ENCODE measurements at places on chromosomes 2 and 18.

DNA sequence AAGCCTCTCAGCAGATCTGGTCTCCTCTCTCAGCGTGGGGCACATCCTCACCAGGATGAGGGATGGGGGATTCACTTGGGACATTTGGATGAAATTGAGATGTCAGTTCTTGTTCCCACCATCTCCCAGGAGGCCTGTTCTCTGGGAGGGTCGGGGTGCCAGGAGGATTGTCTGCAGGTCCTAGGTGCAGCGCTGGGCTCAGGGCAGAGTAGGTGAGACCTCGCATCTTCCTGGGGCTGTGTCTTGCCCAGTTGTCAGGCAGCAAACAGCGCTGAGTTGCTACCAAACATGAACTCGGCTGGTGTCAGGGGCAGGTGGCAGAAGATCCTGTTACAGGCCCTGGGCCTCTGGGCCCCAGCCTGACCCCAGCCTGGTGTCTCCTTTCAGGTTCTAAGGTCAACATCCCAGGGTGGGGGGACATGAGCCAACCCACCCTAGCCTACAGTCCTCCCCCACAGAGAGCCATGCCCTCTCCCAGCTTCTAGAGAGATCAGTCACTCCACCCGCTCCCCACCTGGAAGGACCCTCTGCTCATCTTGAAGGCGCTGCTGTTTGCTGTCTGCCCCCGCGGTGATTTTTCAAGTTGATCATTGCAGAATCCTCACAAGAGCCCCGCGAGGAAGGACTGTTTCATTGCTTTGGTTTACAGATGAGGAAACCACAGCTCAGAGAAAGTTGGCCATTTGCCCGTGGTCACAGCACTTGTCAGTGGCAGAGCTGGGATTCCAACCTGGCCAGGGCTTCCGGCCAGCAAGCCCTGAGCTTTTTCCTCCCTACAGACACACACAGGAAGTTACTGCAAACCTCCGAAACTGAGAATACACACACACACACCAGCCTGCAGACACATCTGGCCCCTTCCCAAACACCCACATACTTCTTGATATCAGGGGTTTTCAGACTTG lies 83.9 kb downstream of the STPG4 start:
- peak; percentile 55 for DNase-seq

DNA sequence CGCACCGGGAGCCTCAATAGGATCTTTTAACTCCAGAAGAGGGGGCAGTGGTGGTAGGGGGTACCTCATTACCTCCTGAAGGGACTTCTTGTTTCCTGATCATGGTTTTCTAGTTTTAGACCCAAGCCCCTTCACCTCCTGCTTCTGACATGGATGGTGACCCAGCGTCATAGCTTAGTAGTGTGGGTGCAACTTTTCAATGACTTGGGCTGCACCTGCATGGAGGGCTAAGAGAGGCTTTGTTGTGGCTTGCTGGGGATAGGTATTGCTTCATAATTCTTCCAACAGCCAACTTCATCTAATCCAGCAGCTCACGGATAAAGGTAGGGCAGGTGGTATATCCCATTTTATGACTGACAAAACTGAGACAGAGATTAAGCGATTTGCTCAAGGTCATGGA lies 3.0 kb downstream of the SLC1A4 start:
- DNase-seq, result no peak

DNA sequence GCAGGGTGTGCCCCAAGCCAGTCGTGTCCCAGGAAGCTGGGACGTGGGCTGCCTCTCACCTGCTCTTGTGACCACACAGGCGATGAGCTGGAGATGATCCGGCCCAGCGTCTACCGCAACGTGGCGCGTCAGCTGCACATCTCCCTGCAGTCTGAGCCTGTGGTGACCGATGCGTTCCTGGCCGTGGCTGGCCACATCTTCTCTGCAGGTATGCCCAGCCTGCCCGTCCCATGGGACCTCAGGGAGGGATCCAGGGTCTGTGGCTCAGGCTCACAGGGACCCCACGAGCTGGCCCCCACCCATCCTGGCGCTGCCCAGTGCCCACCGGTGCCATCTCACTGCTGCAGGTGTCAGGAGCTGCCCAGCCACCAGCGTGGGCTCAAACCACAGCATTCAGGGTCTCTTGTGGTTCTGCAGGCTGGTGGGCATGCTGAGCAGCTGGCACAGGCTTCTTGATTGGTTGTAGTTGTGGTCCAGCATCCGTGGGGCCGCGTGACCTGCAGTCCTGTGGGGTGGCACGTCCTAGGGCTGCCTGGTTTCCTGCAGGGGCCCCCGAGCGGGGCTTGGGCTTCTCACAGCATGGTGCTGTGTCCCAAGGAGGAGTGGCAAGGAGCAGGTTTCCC lies 3.8 kb downstream of the BOK start:
- no peak for DNase-seq

- no peak for DNase-seq
These were observed 123.5 kb upstream of the HS6ST1 start for GRCh38 chr2:128442053-128442751.

- no peak for DNase-seq
These were observed 135.1 kb downstream of the ZNF516 start for GRCh38 chr18:76359909-76360308.

DNA sequence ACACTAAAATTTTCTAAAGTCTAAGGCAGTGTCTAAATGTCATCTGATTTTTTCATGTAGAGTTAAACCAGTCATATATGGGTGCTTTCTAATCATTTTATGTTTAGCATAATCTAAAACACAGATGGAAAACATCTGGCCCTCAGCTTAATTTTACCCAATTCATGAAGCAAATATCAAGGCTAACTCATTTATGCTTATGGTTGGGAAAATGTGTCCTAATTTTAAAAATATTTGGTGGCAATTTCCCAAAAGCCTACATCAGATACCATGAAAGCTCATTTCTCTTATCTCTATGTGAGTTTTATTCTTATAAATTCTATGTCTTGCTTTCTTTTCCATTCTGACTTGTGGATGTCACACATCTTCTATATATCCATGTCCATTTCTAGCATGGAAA lies 7.2 kb downstream of the SP5 start:
- DNase-seq, result no peak

DNA sequence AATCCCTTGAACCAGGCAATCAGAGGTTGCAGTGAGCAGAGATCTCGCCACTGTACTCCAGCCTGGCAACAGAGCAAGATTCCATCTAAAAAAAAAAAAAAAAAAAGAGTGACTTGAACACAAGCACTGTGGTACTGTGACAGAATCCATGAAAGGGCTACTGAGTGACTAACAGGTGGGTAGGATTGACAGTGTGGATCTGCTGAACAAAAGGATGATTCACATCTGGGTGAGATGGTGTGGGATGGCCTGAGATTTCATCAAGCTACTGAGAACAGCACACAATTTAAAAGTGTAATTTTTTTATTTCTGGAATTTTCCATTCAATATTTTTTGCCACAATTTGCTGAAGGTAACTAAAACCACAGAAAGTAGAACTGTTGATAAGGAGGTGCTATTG lies 13.3 kb upstream of the SP3 start:
- no peak for DNase-seq

DNA sequence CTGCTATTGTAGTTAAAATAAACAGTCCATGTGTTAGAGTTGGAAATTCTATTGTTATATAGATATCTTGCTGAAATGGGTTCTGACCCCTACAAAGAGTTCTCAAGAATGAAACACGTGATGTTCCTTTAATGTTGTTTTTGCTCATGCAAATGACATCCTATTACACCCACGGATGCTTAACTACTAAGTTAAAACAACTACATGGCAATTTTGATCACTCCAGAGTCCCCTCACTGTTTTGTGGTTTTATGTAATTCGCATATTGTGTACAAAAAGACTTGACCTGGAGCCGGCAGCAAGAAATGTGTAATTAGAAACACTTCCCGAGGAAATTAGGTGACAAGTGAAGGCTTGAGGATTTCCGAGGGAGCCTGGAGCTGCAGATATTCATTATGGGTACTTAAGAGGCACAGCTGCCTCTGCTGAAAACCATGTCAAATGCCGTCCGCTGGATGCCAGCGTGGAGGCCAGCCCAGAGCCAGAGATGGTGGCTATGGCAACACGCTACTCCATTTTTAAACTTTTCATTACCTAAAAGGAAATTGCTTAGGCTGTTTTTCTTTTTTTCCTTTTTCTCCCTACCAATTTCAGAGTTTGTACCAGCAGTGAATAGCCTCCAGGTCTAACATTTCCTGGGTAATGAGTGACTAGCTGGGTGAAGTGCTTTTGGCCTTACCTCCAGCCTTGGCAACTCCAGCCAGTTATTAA lies 21.0 kb upstream of the CABLES1 start:
- DNase-seq, result no peak

- DNase-seq, result no peak
These were observed 283.9 kb downstream of the ALPK2 start for GRCh38 chr18:58344861-58345463.

- no peak for DNase-seq
These were observed 154.1 kb upstream of the SH3BP4 start for GRCh38 chr2:234797566-234798250.

DNA sequence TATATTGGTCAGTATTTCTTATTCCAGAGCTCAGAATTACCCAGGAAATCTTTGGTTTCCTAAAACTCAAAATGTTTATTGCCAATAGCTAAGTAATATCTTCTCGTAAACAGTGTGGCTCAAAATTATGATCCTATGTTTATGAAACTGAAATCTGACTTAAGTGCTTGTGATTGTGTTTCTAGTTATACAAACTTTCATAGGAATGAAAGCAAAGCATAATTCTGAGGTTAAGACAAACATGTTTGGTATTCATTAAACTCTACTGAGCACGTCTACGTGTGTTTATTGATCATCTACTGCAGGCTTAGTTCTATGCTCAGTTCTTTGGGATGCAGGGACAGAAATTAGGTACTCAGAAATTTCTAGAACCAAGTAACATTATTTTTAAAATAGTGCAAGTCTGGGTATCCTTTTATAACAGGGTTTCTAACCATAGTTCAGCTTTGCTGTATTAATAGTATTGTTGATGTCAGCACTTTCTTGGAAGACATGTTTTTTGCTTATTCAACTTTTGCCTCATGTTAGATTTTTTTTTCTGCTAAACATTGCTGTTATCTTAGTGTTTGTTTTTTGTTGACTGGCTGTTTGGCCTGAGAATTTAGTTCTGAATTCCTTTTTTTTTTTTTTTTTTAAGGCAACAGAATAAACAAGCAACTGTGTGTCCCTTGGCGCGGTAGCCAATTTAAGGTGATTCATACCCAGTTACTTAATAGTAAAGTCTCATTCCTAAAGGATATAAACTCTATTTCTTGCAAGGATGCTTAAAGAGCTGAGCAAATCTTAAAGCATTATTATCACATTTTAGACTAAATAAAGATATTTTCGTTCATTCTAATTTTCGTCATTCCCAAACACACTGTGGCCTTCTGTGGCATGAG lies 31.3 kb downstream of the PTPRM start:
- no peak for DNase-seq

- DNase-seq, result no peak
These were observed 20.9 kb downstream of the KCNG2 start for GRCh38 chr18:79818631-79819030.

GRCh38 chr2:28419443-28420270 lies 27.0 kb downstream of the FOSL2 start:
- no peak for DNase-seq

DNA sequence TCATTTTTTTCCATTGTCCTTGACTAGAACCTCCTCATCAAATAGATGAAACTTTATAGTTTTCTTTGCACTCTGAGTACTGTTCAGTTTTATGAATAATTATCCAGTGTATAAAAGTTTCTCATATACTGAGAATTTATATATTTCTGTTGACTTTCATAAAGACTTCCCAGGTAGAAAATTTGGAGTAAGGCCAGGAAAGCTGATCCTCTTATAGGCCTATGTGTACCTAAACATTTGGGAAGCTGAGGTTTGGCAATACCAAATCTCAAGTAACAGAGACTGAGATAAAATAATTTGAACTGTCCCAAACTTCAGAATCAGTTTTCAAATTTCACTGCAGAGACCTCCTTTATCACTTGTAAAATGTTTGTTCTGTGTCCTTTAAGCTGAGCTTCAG lies 43.4 kb downstream of the CCDC102B start:
- no peak for DNase-seq

GRCh38 chr2:2600366-2600765 lies 269.3 kb upstream of the MYT1L start:
- DNase-seq, result no peak

DNA sequence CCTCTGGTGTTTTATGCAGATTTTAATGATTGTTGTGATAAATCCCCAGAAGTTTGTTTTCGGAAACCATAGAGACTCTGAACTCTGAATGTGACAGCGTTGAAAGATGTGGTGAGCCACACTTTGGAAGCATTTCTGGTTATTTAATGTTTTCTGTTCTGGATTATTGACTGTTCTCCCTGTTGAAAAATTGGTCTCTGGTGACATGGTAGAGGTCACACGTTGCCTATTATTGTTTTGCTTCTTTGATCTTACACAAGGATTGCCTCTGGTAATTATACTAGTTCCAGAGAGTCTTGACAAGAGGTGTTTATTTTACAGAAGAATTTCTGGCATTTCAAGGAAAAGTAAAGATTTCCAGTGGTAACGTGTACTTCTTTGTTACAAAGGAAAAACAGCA lies 127.1 kb downstream of the GREB1L start:
- DNase-seq, result no peak

DNA sequence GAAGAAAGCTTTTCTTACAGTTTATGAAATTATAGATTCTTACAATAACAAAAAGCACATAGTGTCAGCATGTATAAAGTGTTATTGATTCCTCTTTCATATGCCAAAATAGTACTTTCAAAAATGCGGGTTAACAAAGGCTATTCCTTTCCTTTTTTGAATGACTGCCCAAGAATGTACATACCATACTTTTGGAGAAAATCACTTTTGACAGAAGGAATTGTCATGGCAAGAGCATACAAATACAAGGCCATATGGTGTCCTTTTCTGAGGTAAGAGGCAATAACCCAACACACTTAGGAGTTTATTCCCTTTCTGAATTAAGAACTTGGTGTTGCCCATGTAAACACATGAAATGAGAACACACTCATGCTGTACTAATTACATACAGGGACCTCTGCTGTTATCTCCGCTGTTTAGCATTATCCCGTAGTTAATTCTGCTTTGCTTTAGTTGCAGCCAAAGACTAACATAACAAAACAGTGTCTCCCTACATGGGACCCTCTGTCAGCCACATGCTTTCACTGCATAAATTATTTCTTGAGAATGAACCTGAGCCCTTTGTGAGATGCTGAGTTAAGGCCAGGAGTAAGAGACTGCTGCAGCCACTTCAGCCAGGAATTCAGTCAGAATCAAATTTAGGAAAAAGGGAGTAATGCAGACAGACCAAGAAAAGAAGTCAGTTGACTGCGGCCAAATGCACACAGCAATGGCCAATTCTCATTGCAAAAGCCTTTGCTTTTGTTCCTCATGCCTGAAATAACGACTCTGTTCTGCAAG lies 67.0 kb downstream of the CDH2 start:
- DNase-seq, result no peak
